CD8-positive, alpha-beta memory T cell (primary cell): ENCODE measurements at places on chromosomes 6 and 20.

DNA sequence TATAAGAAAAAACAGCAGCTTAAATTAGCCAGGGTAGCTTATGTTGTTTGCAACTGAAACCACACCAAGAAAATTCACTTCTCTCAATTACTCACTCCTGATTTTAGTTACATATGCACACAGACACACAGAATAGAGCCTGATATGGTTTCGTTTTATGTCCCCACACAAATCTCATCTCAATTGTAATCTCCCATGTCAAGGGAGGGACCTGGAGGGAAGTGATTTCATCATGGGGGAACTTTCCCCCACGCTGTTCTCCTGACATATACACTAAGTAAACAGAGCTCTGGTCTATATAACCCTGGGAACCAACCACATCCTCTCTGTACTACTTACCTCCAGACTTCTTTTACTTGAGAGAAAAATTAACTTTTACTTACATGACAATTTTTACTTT, 9.8 kb downstream of the OR12D1 start:
- no peak for DNase-seq

DNA sequence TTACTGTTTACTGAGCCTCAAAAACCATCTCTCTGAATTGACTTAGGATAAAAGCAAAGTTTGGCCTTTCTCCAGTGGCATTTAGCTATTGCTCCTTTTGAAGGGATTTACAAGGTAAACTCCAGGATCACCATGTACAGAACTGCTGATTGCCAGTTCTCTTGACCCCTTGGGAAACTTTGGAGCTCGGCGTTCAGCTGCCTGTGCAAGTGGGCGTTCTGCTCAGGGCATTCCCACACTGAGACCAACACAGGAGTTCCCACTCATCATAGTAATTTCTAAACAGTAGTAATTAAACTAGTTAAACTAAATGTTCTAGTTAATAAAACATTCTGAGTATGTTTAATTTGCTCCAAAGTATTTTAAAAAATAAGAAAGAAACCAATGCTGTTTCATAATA, 14.9 kb downstream of the KCNQ5 start:
- no peak for DNase-seq

DNA sequence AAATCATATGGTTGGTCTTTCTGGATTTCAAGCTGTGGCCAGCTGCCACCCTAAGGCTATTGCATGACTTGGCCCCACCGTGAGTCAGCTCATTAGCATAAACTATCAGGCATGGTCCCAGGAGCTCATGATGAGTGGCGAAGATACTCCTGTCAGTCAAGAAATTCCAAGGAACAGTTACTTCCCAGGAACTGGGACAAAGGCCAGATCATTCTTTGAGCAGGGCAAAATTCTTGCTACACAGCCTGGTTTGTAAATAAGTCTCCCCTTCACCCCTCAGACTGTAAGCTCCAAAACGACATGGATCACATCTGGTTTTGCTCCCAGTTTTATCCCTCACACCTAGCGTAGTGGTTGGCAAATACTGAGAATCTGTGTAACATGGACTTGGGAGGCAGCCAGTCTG, 33.0 kb upstream of the KIAA1586 start:
- DNase-seq, result no peak

DNA sequence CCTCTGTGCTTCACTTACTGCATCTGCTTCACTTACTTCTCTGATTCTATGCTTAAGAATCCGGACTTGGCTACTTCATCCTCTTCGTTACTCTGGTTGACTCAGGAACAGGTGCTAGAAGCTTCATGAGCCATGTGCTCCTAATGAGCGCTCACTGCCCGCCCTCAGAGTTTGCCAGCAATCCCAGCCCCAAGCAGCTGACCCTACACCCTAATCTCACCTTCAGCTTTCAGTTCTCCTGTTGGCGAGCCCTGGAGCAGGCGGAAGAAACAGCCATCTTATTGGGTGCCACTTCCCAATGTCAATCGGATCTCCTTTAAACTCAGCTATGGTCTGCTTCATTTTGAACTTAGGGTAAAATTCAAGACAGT, 61.3 kb downstream of the FOXA2 start:
- DNase-seq, result no peak

- DNase-seq, result no peak
These were observed 535.2 kb upstream of the ID4 start for GRCh38 chr6:19301980-19302379.

DNA sequence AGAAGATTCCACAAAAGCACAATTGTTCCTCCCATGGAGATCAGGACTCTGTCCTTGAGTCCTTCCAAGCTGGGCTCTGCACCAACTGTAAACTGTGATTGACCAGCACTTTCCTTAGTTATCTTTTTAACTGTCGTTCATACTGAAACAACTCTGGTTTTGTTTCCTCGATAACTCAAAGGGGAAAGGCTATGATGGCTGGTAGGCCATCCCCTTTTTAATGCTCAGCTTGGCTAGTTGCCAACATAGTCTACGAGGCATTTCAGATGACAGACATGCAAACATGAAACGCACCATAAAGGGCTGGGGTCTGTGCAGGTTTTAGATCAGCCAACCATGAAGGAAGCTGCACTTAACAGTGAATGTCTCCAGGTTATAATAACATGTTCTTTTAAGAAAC, 497.1 kb upstream of the ARID1B start:
- DNase-seq, result no peak

DNA sequence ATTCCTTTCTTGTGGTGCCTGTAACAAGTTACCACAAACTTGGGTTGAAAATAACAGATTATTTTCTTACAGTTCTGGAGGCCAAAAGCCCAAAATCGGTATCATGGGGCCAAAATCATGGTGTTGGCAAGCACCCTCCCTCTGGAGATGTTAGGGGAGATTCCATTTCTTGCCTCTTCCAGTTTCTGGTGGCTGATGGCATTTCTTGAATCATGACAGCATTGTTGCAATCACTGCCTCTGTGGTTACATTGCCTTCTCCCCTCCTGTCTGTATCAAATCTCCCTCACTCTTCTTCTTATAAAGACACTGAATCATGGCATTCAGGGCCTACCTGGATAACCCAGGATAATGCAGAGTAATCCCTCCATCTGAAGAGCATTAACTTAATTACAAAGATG, 17.9 kb upstream of the TENT5A start:
- DNase-seq, result no peak

- no peak for DNase-seq
These were observed 32.0 kb downstream of the SIRPA start for GRCh38 chr20:1927217-1927616.

DNA sequence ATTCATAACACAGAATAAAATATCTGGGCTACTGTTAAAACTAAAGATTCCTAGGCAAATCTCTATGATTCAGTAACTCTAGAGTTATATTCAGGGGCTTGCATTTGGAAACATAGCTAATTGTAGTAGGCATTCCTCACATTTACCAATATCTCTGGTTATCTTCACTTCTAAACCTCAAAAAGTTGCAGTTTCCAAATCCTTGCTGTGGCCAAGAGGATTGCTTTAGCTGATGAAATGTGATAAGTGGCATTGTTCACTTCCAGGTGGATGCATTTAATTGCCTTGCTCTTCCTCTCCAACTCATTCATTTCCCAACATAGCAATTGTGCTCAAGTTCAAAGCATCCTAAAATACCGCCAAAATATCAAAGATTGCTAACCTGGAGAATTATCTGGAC, 246.6 kb downstream of the GRIK2 start:
- no peak for DNase-seq

- DNase-seq, result no peak
These were observed 190.7 kb upstream of the UFL1 start for GRCh38 chr6:96330884-96331283.

DNA sequence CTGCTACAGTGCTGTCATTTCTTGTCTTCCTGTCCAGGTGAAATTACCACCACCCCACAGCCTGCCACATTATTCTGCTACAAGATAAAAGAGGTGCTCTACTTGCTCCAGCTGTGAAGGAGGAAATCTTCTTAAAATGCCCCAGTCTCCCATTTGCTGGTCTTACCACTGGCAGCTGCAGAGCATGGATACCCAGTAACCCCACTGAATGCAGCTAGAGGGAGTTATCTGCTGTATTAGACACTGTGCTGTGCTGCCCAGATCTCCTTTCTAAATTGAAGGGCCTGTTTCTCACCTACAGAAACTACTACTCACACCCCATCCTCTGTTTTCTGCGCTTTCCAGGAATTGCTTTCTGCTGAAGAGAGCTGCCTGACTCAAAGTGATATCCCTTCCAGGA, 517.8 kb downstream of the PKHD1 start:
- no peak for DNase-seq

- peak; percentile 40 for DNase-seq
These were observed 868 bp downstream of the SAMD10 start for GRCh38 chr20:63978319-63979228.

DNA sequence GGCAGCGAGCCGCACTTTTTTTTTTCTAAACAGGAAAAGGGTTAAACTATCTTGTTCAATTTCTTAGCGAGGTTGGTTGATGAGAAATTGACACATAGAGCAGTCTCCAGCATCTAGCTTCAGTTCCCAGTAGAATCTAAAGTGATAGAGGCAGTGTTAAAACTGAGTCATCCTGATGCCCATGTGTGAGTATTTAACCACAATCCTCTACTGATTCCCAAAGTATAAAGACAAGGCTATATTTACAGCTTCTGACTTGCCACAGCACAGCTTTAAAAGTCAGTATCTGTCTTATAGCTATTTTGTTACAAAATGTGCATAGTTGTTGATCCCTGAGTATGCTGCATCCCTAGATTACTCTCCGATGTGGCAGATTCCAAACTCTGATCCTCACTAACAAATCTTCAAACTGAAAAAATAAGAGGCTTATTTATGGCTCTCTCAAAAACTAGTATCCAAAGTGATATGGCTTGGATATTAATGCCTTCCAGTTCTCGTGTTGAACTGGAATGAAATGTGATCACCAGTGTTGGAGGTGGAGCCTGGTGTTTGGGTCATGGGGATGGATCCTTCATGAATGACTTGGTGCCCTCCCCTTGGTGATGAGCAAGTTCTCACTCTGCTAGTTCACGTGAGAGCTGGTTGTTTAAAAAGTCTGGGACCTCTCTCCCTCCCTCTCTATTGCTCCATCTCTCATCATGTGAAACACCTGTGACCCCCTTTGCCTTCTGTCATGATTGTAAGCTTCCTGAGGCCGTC, 13.1 kb upstream of the POPDC3 start:
- DNase-seq, result no peak

GRCh38 chr20:63101781-63102720, 95.3 kb upstream of the BHLHE23 start:
- DNase-seq, result peak; percentile 77

DNA sequence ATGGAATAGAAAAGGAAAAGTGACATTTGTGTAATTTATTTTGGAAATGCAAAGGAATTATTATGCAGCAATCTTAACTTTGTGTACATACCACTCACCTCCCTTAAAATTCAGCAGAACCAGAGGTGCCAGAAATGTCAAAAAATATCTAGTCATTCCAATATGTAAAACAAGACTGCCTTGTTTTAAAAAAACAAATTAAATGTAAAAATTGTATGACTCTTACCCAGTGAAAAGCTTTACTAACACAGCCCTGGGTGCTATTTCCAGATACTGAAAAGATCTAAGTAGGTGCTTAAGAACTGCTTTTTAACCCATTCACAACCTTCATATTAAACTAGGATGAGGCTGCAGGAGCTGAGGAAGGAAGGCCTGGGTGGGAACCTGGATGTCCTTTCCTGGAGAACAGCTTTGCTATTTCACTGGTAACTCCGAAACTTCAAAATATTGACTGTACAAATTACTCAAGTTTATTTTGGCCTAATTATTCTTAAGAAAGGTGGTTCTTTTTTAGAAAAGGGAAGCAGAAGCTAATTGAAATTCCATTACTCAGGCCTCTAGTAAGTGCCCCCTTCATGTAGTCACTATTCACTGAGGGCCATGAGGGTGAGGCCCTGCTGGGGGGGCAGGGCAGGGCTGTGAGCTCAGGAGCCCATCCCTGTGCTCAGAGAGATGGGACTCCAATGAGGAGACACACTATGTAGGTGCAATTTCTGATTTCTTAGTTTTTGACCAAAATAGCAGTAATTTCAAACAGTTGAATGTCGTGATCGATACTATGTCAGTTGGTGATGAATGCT, 139.6 kb downstream of the MAP3K4 start:
- no peak for DNase-seq

GRCh38 chr6:37347670-37348111, 6.1 kb upstream of the RNF8 start:
- no peak for DNase-seq

DNA sequence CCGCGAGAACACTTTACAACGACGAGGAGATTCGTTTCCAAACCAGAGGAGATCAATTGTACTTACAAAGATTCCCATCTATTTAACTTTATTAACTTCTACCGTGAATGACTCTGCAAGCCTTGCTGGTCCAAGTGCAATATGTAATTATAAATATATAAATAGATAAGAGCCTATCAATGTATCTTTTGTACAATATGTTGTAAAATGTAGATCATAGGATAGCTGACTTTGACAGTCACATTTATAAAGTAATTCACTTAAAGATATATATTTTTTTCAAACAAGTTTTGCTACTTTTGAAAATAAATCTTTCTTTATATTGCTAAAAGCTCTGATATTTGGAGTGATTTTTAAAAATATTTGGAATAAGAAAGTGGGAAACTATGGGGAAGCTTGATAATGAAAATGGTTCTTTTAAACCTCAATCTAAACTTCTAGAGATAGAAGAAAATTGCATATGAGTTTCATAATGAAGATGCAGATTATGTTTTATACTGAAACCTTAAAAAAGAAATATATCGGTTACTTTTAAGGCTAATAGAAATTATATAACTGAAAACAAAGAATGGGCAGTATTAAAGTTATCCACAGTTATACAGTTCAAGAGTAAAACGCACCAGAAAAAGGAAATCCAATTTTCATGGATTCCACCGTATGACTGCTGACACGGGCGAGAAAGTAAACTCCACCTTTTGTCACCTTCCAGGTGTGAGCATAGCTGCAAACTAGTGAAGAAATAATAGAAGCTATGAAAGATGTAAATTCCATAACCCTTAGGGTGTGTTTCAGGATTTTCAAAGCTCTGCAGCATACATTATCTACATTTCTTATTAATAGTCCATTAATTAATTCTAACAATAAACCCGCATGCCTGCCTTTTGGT, 3.3 kb downstream of the TCF21 start:
- DNase-seq, result no peak

DNA sequence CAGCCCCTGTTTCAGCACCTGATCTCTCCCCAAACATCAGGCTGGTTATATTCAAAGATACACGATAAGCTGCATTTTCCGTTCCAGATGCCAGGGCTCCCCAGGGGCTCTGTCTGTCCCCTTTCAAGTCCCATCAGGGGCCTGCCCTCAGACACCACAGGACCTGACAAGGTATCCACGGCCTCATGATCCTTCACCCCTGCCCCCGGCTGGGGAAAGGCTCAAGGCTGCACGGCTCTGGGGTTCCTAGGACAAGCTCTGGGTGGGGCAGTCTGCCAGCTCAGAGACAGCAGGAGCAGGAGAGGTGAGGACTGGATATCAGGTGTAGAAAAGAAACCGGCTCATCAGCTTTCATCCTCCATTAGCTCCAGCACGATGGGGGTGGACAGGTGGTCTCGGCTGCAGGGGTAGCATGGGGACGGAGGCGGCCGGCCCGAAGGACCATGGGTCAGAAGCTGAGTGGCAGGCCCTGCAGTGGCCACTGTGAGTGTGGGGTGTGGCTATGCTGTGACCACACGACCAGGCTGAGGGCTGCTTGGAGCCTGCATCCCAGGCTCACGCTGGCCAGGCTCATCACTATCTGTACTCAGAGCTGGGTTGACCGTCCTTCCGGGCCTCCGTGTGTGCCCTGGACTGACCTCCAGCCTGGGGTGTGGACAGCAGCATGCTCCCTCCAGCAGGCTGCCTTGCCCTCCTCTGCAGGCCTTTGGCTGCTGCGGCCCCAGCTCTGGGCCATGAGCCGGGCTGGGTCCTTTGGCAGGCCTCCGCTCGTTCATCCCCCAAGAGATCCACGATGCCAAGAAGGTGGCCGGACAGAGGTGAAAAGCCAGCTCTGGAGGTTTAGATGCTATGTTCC, 386.2 kb downstream of the THBS2 start:
- DNase-seq, result no peak
